ENCODE measurements at places on chromosomes 7 and 10.
A peak's percentile ranks its signal among the peaks of the same experiment; 100 is the strongest.

DNA sequence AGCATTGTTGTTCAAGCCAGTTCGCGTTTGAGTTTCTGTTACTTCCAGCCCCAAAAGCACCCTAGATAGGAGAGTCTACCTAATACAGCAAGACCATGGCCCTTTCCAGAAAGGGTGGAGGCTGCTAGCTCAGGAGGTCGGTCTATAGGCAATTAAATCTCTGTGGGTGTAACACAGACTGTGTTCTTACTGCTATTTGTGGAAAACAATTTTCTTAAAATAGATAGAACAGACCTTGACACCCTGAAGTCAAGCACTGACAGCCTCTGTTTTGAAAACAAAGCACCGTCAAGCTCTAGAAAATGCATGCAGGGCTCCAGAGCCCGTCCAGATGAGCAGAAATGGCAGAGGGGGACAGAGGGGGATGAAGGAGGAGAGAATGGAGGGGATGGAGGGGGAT, 156.6 kb downstream of the PRKAG2 start:
- DNase-seq: no peak

- no peak for DNase-seq
Observed at GRCh38 chr10:88456730-88457129, 126.4 kb downstream of the RNLS start.

DNA sequence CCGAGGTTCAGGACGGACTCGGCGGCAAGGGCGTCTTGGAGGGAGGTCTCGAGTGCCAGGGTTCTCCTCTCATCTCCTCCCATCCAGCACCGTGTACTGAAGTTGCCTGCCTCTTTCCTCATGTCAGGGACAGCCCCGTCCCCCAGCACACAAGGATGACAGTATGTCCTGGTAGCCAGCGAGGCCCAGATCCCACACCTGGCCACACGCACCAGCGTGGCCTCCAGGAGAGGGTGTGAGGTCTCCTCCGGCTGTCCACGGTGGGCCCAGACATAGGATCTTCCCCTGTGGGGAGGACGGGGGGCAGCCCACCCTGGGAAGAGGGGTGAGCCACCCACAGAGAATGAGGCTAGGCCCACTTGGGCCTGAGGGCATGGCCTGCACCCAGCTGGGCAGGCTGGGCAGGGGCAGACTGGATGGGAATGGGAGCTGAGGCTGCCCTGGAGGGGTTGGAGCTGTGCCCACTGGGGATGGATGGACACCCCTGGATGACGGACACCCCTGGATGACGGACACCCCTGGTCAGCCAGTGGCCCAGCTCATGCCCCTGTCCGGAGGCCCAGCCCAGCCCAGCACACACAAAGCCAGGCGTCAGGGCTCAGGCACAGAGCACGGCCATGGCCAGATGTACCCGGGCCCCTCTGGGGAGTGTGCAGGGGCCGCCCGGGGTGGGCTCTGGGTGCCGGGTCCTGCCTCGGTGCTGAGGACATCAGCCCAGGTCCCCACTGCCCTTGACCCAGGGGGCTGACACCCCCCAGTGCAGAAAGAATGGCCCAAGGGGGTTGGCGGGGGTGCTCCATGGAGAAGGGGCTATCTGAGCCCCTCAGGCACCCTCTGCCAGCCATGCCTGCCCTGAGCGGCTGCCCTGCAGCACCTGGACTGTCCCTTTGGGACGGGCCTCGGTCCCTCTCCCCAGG, 30.9 kb upstream of the CFAP46 start:
- DNase-seq: no peak

GRCh38 chr7:91264046-91264923, at the start of gene FZD1:
FZD1 (plus strand) TSS chr7:91264433; CDS start chr7:91264881, 448 bp downstream.
- peak; percentile 97 for DNase-seq

GRCh38 chr10:122173766-122174435, 97.2 kb upstream of the BTBD16 start:
- DNase-seq: no peak

GRCh38 chr10:130220251-130221185, 84.3 kb downstream of the GLRX3 start:
- no peak for DNase-seq

DNA sequence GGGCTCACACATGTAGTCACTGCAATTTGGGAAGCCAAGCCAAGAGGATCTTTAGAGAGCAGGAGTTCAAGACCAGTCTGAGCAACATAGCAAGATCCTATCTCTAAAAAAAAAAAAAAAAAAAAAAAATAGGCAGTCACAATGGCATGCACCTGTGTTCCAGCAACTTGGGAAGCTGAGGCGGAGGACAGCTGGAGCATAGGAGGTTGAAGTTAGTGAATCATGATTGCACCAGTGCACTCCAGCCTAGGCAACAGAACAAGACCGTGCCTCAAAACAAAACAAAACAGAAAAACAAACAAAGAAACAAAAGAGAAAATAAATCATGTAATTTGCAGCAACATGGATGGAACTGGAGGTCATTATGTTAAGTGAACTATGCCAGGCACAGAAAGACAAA, 33.6 kb upstream of the BICC1 start:
- DNase-seq: no peak

DNA sequence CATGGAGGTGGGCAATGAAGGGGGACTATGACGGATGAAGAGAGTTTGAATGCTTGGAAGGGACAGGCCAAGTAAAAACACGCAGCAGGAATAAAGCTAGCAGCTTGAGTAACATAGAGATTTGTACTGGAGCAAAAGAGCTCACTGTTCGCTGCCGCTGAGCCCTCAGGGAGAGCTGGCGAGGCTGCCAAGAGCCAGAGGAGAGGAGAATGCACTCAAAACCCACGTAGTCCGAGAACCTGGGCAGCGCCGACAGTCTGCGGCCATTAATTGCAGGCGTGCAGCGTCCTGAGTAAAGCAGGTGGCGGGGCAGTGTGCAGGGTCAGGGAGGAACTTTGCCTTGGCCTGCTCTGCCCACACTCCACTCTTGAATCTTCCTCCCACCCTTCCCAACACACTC, 68.2 kb downstream of the SLC37A3 start:
- DNase-seq: no peak

- no peak for DNase-seq
Observed at GRCh38 chr10:124997306-124997705, 55.4 kb downstream of the ZRANB1 start.

- no peak for DNase-seq
Observed at GRCh38 chr10:56599201-56599600, 238.1 kb upstream of the ZWINT start.

DNA sequence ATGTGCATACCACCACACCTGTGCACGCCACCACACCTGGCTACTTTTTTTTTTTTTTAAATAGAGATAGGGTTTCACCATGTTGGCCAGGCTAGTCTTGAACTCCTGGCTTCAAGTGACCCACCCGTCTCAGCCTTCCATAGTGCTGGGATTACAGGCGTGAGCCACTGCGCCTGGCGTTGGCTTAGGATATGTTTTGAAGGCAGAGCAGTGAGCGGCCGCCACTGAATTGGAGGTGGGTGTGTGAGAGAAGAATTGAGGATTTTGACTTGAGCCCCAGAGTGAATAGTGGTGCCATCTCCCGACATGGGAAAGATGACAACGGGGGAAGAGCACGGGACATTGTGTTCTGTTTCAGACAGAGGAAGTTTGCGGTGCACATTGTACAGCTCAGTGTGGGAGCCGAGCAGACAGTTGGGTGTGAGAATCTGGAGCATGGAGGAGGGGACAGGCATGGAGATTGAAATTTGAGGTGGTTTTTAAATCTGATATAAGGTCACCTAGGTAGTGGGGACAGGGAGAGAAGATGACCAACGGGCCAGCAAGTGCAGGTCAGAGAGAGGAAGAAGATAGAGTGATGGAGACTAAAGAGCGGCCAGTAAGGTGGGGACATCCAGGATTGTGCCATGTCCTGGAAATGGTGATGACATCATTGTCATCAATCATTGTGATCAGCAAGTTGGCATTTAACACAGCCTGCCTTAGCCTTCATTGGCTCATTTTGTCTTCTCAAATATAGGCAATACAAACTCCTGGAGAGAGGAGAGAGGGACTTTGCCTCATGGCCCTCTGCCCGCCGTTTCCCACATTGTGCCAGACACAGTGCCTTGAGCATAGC, 35.8 kb downstream of the VWA2 start:
- no peak for DNase-seq

- no peak for DNase-seq
Observed at GRCh38 chr10:7696545-7696944, 6.6 kb upstream of the ITIH2 start.

- DNase-seq: no peak
Observed at GRCh38 chr7:137703291-137704010, 143.3 kb downstream of the DGKI start.

DNA sequence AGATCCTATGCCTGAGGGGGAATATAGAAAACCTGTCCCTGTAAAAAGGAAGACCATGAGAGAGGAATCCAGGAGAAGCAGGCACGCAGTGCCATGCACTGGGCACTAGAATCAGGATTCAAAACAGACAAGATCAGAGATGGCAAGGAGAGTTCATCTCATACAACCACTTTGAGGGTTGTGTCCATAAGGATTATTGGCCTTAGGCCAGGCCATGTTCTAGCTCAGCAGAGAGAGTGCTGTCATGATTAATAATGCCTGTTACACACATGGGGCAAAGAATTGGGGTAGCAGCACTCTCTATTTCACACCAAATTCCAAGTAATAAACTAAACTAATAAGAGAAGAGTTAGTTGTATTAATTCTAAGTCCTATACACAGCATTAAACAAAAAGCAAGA, 29.1 kb downstream of the EZH2 start:
- DNase-seq: no peak

DNA sequence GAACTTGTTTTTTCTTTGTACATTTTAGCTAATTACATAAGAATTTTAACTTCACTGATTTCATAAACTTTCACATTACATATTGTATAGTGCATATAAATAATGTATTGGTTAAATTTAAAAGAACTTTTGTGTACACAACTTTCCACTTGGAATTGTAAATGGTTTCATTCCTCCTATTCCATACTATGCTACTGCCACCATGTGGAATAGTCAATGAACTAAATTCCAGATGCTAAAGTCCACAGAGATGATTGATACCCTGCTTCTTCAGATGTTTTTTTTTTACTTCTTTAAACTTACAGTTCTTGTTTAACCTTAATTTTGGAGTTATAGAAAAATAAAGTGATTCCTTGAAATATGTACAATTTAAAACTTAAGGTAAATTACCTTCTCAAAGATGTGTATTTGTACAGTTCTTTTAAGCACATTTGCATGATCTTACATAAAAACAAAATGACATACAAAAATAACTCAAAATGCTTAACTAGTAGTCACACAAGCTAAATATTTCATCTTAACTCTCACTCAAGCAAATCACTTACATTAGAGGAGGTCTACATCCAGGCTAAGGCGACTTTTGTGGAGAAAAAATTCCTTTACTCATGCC, 247.6 kb upstream of the HGF start:
- DNase-seq: no peak

GRCh38 chr10:30737931-30738391, 108.4 kb upstream of the LYZL2 start:
- DNase-seq: no peak

Data from brain microvascular endothelial cell (primary cell).